ENCODE measurements at places on chromosomes 2 and 18.

DNA sequence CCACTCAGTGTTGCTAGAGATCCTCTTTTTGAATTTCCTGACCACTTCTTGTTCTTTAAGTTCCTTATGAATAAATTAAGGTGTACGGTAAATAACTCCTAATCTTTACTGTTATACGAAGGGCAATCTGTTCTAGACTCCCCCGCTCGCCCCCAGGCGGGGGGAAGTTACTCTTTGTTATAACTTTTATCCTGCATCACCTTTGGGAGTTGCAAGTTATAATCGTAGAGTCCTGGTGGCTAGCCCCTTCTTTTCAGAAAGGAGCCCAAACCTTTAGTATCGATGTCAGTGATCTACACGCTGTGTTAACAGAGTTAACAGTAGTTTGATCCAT is 652 bp downstream of the GCA start:
- DNase-seq: no peak

DNA sequence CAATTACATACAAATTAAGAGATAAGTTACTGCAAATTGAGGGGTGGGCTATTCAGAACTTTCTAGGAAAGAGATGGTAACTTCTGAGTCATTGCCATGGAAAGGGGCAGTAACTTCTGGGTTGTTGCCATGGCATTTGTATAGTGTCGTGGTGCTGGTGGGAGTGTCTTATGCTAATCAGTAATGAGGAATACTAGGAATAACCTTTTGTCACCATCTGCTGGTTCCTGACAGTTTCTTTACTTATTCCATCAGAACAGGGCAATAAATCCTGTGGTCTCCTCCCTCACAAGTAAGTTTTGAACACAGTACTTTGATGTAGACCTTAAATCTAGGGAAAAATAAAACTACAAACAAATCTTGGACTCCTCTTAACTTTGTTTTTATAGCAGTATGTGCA is 435.4 kb downstream of the BCL11A start:
- no peak for DNase-seq

- DNase-seq: no peak
These were observed 114.5 kb downstream of the PRPF40A start for GRCh38 chr2:152602750-152603149.

GRCh38 chr2:74985978-74986609 is 27.7 kb downstream of the POLE4 start:
- no peak for DNase-seq

DNA sequence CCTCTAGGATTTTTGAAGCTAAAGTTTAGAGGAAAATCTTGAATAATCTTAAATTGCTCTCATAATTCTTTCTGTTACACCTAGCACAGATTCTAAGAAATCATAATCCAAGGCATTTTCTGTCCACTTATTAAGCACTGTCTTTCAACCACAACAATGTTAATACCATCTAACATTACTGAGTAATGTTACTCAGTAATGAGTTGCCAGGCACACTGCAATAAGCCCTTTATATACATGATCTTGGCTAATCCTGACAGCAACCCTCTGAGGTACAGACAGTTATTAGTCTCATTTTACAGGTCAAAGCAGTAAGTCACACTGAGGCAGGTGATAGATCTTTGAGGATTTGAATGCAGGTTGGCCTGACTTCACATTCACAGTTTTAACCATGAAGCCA is 291.9 kb downstream of the ALK start:
- DNase-seq: no peak

DNA sequence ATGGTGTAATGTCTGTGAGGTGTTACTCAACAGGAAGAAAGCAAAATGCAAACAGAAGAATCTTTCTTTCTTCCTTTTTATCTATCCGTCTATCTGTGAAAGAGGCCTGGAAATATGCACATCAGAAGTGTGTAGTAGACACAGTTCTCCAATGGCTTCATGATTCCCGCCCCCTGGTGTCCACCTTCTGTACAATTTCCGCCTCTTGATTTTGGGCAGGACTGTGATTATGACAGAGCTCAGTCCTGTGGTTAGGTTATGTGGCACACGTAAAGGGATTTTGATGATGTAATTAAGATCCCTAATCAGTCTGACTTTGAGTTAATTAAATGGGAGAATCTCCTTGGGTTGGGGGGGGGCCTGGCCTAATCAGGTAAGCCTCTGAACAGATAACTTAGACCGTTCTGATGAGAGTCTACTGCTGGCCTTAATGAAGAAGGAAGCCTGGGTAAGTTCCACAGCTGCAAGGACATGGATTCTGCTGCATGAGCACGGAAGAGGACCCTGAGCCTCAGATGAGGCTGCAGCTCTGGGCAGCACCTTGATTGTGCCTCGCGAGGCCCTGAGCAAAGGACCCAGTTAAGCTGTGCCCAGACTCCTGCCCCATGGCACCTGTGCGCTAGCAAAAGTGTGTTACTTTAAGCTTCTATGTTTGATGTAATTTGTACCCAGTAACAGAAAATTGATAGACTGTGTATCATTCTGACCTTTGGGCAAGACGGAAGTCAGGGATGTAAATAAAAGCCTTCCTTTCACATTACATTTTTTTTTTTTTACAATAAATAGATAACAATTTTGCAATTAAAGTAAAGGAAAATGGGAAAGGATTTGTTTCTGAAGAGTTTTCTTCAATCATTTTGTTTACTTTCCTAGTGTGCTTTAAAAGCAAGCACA is 11.3 kb upstream of the KCNF1 start:
- DNase-seq: peak; percentile 74

DNA sequence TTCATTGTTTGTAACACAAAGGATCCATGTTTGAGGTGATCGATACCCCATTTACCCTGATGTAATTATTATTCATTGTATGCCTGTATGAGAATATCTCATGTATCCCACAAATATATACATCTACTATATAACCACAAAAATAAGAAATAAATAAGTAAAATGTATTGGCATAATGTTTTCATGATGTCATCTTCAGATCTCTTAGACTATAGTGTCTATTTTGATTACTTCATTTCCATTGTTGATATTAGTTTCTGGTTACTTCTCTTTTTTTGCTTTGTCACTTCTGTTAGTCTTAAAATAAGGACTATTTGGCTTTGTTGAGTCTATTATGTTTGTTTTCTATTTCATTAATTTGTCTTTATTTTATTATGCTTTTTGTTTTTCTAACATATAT is 109.7 kb downstream of the SLC39A10 start:
- no peak for DNase-seq

DNA sequence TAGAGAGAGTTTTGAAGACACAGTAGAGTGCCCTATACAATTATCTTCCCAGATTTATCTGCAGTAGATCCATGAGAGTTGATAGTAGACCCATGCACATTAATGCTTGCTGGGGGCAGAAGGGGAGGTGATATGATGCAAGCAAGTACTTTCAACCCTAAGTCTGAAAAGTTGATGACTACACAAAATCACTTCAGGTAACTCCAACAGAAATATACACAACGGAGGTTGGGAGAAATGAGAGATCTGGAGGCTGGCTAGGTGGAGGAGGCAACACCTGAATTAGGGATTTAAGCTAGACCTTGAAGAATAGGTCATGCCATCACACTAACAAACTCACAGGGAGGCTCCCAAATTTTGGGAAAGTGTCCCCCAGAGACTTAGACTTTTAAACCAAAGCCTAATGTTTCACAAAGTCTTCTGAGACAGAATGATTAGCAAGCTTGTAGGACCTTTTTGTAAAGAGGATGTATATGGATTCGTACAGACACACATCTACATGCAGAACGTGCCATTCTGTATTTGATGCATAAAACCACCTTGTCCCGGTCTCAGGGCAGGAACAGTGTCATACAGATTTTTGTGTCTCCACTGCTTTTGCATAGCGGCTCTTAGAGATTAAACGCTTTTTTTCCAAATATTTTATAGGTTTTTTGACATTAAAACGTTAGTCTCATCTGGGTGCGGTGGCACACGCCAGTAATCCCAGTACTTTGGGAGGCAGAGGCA is 937 bp upstream of the STAMBP start:
- DNase-seq: no peak

- DNase-seq: no peak
These were observed 8.1 kb upstream of the CXCR4 start for GRCh38 chr2:136126021-136126420.

DNA sequence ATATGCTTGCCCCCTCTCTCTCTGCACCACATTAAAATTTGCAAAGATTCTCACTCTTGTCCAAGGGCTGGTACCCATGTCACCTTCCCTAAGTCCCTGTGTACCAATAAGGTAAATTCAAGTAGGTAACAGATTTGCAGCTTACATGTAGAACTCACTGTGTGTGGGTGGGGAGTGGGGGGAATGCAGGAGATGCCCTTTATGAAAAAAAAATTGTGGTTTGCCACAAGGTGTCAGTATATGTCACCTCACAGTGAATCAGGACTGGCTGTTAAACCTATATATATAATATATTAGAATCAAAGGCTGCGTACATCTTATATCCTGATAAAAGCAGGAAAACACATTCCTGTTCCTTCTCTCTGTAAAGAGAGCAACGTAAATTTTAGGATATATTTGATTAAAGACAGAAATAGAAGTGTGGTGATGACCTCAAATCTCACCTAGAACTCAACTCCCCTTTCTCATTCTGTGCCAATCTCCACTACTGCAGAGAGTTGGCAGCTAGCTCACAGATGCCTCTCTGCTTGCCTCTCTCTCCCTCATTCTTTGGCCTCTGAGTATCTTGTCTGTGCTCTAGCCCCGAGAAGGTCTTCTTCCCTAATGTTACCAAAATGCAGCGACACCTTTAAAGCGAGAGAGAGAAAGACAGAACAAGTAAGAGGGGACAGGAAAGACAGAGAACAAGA is 536 bp downstream of the XDH start:
- no peak for DNase-seq

DNA sequence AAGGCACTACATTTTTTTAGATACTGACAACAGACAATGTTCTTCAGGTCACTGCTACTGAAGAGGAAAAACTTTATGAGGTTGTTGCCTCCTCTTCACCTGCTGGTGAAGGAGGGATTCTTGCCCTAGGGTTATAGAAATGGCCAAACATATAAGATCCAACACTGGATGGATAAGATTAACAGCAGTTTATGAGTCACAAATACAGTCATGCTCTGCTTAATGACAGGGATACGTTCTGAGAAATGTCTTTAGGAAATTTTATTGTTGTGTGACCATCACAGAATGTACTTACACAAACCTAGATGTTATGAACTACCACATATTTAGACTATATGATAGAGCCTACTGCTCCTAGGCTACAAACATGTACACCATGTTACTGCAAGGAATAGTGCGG is 57.4 kb upstream of the AMMECR1L start:
- no peak for DNase-seq

DNA sequence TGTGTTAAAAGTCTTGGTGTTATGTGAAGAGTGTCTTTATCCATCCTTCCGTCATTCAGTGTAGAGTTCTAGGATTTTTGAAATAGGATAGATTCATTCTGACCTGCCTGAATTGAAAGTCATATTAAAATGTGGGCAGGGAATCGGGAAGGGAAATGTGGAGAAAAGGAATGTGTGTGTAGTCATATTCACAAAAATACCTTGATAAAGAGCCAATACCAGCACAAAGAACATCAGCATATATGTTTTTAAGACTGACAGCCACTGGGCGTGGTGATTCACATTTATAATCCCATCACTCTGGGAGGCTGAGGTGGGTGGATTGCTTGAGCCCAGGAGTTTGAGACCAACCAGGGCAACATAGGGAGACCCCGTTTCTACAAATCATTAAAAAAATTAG is 188.1 kb downstream of the CAMKMT start:
- no peak for DNase-seq

DNA sequence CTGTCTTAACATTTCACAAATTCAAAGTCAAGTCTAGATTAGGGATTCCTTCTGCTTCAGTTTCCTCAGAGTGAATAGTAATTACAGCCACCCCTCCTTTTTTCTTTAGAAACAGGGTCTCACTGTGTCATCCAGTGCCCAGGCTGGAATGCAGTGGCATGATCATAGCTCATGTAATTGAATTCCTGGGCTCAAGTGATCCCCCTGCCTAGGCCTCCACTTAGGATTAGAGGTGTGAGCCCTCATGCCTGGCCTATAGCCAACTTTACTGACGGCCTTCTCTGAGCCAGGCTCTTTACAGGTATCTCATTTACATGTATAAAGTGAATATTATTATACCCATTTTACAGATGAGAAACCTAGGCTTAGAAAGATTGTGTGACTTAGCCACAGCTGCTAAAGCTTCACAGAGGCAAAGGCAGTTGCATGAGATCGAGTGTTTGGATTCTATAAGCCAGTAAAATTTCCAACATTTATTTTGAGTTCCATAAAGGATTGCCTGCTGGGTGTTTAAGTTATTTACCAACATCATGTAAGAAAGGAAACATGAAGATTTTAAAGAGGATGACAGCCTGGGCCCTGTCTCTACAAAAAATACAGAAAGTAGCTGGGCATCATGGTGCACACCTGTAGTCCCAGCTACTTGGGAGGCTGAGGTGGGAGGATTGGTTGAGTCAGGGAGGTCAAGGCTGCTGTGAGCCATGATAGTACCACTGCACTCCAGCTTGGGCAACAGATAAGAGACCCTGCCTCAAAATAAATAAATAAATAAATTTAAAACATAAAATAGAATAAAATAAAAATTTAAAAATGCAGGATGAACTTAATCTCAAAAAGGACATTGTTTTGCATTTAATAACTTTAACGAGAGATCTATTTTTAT is 1.8 kb downstream of the ENOSF1 start:
- DNase-seq: no peak

GRCh38 chr2:170974304-170974993 is 45.4 kb downstream of the GORASP2 start:
- peak; percentile 27 for DNase-seq

- no peak for DNase-seq
These were observed 36.3 kb downstream of the NCKAP1 start for GRCh38 chr2:183001948-183002347.

DNA sequence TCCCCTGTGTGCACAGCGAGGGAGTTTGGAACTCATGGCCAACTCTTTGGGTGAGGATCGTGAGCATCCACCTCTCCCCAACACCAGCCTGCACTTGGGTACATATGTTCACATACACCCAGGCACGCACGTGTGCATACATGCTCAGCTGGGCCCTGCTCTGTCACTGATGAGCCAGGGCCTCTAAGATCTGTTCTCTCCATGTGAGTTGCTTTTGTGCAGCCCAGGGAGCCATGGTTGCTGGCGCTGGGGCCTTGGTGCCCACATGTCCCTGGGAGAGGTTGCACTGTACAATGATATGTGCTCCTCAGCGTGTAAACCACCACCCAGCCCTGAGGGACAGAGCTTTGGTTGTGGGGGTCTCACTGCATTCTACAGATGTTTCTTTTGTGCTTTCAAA is 44.1 kb downstream of the KLHL29 start:
- no peak for DNase-seq
